ENCODE measurements at places on chromosomes 13 and 19.
A peak's percentile ranks its signal among the peaks of the same experiment; 100 is the strongest.

- no peak for DNase-seq
Observed at GRCh38 chr13:27921421-27921960, 1.7 kb downstream of the PDX1 start.

- no peak for DNase-seq
Observed at GRCh38 chr19:7895565-7895964, 7.3 kb downstream of the LRRC8E start.

GRCh38 chr19:19487950-19488874 is 27.1 kb downstream of the TSSK6 start:
- DNase-seq = peak; percentile 44

GRCh38 chr13:105918842-105919741 is 616.4 kb downstream of the EFNB2 start:
- peak; percentile 34 for DNase-seq

DNA sequence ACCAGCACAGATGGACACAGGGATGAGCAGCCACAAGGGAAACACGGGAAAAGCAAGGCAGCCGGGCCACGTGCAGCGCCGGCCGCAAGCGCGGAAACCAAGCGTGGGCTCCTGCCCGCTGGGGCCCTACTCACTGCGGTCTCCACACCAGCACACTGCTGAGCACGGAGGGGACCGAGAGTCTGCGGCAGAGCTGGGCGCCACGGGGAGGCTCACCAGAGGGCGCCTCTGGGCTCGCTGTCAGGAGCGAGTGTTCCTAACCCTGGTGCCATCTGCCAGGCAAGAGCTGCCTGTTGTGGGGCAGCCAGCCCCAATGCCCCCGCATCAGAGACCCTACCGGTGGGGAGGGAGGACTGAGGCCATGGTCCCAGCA is 26.5 kb downstream of the MPND start:
- peak; percentile 67 for DNase-seq

All from myocyte (in vitro differentiated cells).